ENCODE measurements at places on chromosomes 13 and 19.

DNA sequence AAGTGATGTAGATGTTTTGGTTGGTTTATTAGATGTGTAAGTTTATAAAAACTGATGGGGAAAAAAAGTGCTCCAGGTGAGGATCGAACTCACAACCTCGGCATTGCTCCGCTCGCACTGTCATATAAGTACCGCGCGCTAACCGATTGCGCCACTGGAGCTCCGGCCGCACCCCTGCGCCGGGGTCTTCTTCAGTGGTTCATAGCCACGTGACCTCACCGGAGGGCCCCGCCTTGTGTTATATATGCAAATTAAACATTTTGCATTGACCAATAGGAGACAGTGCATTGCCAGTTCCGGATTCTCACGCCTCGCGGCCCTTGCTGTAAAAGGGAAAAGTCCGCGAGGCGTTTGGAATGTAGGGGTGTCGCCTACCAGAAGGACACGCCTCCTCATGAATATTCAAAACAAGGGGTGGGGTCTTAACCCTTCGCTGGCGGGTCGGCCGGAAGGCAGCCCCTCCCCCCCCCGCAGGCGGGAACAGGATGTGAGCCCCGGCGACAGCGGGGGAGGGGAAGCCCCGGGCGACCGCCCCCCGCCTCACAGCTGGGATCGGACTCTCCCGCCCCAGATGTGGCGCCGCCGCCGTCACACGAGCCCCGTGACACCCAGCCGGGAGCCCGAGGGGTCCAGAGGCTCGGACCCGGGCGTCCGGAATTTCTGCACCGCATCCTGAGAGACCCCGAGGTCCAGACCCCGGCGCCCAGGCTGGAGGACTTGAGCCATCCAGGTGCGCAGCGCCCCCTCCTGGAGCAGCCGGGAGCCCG is at the start of gene PLEKHG2:
PLEKHG2 (plus strand) TSS at position 570 of the 767 bp plus-strand sequence. CDS start 1,418 bp downstream, outside the sequence.
- DNase-seq, result peak; percentile 94

- DNase-seq, result no peak
These were observed 6.8 kb upstream of the RGL3 start for GRCh38 chr19:11425719-11426457.

GRCh38 chr13:50386541-50387050 is 371.4 kb downstream of the KCNRG start:
- DNase-seq, result no peak

DNA sequence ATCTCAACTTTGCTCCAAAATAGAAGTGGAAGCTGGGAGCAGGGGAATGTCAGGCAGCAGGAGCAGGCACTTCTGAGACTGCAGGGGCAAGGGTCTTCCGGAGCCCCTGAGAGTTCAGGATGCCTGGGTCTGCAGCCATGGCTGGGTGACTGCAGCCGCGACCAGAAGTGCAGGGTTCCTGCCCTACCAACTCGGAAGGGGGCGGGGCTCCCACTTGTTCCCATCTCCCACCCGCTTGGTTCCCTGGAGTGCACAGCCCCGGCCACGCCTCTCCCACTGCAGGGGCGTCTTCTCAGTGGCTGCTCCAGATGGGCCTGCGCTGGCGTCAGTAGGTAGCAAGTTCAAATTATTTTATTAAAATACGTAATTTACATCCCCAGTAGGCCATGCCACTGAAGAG is 1631.7 kb downstream of the OLFM4 start:
- no peak for DNase-seq

DNA sequence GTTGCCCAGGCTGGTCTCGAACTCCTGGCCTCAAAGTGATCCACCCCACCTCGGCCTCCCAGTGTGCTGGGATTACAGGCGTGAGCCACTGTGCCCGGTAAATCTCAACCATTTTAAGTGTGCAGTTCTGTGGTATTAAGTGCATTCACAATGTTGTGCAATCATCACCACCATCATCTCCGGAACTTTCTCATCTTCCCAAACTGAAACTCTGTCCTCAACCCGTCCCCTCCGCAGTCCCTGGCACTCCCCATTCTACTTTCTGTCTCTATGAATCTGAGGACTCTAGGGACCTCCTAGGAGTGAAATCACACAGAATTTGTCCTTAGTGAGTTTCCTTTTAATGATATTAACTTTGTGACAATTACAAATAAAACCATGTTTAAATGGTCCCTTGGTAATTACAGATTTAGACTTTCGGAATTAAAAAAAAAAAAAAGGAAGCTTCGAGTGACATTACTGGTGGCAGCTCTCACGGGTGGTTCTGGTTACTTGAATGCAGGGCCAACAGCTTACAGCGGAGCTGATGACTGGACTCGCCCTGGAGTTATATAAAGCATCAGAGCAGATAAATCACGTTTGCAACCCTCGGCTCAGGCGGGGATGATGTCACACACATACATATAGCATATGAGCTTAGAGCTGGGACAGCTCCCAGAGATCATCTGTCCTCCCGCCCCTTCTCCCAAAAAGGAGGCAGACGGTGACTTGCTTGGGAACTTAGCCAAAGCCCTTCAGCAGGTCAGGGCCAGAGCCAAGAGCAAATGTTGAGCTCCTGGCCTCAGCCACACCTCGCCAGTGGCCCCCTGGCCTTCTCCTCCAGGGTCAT is 89.8 kb downstream of the ZNF557 start:
- peak; percentile 19 for DNase-seq

DNA sequence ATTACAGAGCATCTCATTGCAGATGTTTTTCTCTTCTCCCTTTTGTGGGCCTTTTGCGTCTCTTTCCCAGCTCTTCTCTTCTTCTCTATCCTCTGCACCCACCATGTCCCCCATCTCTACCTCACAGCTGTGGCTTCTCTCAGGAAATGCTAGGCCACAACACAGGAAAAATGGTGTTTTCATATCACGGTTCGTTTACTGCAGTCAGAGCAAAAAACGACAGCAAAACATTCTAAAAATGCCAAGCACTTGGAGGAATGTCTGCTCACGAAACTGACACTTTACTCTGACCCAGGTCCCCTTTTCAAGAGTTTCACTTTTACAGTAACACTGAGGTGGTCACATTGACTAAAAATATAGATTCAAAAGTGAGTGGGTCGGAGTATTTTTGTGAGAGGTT is 152.2 kb downstream of the DCT start:
- DNase-seq, result no peak

- no peak for DNase-seq
These were observed 1.2 kb downstream of the PTPRS start for GRCh38 chr19:5339198-5339949.

DNA sequence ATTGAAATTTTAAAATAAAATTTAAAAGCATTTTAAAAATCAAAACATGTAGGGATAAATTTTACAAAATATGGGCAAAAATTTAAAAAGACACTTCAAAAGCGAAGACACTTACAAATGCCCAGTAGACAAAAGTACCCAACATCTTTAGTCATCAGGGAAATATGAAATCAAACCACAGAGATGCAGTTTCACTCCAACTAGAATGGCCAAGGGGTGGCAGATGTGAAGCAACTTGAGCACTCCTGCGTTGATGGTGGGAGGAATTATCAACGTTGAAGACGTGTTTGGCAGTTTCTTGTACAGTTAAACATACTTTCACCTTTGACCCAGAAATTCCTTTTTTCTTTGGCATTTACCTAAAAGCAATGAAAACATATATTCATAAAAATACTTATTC is 518.0 kb upstream of the SGCG start:
- no peak for DNase-seq

DNA sequence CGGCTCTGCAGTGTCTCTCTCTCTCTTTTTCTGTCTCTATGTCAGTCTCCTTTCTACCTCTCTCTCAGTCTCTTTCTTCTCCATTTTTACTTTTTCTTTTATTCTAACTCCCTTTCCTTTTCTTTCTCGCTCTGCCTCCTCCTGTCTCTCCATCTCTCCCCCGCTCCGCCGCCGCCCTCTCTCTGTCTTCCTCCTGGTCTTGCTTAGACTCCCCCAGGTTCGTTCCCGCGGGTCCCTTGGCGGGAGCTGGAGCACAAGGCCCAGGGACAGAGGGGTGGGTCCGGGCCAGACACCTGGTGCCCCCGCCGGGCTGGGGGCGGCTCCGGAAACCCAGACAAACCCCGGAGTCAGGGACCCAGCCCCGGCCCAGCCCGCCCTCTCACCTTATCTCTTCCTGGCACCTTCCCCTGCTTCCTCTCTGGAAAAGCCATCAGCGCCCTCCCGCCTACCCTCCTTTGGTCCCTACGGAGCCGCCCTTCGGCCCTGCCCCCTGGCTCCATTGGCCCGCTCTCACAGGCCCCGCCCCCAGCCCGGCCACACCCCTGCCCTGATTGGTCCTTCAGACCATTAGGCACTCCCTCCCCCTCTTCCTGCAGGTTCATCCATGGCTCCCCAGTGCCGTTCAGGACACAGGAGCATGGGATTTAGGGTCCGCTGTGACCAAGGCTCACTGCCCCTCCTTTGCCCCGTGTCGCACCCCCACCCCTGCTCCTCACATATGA is 15.4 kb upstream of the NOP53 start:
- no peak for DNase-seq

DNA sequence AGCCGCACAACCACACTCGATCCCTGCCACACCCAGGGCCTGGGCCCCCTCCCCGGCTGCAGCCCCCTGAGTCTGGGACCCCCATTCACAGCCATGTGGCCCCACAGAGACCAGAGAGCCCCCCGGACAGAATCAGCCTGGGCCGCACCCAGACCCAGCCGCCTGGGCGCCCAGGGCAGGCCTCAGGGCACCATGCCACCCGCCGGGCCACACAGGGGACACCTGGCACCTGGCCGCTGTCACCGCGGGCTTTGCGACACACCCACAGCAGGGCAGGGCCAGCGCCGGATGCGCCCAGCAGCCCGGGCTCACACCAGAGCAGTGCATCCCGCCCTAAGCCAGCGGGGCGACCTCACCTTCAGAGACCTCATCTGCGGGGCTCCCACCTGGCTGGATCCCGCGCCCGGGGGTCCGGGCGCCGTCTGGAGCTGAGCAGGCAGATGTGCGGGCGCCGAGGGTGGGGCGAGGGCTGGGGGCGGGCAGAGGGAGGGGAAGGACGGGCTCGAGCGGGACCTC is 443 bp downstream of the TBXA2R start:
- no peak for DNase-seq

GRCh38 chr19:1206150-1206863 is 729 bp downstream of the STK11 start:
- no peak for DNase-seq

GRCh38 chr19:43809762-43810696 is 7.8 kb upstream of the LYPD5 start:
- DNase-seq, result peak; percentile 38

- no peak for DNase-seq
These were observed 18.4 kb downstream of the GNA11 start for GRCh38 chr19:3112375-3113099.

DNA sequence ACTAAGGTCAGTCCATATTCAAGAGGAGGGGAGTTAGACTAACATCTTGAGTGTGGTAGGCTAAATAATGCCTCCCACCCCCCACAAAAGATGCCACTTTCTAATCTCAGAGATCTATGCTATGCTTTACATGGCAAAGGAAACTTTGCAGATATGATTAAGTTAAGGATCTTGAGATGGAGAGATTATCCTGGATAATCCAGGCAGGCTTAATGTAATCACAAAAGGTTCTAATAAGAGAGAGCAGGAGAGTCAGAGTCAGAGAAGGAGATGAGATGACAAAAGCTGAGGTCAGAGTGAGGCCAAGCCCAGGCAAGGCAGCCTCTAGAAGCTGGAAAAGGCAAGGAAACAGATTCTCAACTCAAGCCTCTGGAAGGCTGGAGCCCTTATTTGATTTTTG is 1011.6 kb downstream of the PCDH9 start:
- no peak for DNase-seq

GRCh38 chr13:100707818-100708740 is 33.5 kb upstream of the TMTC4 start:
- DNase-seq, result no peak

DNA sequence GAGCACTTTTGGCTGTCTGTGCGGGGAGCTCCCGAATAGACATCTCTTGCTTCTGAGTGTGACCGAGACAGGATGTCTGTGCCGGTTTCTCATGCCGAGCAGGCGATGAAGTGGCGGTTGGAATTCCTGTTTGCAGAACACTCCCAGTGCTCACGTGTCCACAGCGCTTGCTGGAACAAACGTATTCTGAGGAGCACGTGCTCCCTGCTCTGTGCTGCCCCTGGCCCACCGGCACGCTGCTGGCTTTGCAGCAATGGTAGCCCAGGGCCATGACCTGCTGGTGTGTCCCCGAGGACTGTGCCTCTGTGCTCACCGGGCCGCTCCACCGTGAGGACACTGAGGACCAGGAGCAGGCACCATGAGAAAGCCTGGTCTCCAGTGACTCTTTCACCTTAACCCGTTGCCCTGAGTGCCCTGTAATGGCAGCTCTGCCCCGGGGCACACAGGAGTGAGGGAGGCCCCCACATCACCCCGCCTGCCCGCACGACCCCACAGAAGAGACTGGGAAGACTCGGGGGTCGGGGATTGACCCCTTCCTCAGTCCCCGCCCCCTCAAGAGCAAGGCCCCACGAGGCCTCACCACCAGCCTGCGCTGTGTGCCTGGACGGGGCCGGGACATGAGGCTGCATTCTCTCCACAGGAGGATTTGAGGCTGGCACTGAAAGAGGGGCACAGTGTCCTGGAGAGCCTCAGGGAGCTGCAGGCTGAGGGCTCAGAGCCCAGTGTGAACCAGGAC is 40.0 kb upstream of the F7 start:
- no peak for DNase-seq

DNA sequence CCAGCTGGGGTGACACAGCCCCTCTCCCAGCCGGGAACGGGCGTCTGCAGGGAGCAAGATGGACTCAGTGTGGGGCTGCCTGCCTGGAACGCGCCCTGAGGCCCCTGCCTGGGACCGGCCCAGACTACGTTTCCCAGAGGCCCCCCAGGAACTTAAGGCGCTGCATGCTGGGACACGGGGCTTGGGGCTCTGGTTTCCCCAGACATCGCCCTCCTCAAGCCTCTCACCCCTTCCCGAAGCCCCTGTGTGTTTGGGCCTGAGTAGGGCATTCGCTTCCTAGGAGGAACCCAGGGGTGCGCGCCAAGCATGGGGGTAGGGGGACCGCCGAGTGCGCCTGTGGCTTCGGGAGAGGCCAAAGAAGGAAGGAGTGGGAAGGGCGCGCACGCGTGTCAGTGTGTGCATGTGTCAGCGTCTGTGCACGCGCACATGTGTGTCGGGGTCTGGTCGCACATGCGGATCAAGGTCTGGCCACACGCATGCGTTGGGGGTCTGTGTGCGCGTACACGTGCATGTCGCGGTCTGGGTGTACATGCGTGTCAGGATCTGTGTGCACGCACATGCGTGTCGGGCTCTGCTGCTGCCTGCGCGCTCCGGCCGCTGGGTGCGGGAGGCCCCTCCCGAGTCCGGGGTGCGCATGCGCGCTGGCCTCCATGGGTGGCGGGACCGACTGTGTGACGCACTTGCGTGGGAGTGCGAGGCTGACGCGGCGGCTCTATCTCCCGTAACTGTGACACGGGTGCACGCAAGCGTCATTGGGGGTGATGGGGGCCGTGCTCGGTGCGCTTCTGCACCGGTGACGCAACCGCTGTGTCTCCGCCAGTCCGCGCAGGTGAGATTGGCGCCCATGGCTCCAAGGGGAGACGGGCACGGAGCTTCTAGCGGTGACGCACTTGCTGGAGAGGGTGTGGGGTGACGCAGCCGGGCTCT is 16.2 kb downstream of the ZNF331 start:
- DNase-seq, result peak; percentile 17

GRCh38 chr13:40306817-40307216 is 359.6 kb downstream of the FOXO1 start:
- no peak for DNase-seq
